ENCODE measurements at places on chromosomes 4 and X. TPM values are rescaled to one million over a fixed set of nuclear protein-coding genes. Genes with fewer than 3 reads are reported as not detected.

NPY1R gene
- not detected for polyA plus RNA-seq

ETNPPL gene
- polyA plus RNA-seq, result not detected

CFI gene
- polyA plus RNA-seq, result 0.12 TPM

ADH1C gene
- not detected for polyA plus RNA-seq

PITX2 gene
- polyA plus RNA-seq, result 6.3 TPM

Data from IMR-90 (cell line).